Stimulated activated CD4-positive, alpha-beta T cell treated with anti-CD3 and anti-CD28 coated beads, TNF-alpha, amount 100 ng/mL, for 1 hour (primary cell): ENCODE measurements at places on chromosomes 11 and 22.

DNA sequence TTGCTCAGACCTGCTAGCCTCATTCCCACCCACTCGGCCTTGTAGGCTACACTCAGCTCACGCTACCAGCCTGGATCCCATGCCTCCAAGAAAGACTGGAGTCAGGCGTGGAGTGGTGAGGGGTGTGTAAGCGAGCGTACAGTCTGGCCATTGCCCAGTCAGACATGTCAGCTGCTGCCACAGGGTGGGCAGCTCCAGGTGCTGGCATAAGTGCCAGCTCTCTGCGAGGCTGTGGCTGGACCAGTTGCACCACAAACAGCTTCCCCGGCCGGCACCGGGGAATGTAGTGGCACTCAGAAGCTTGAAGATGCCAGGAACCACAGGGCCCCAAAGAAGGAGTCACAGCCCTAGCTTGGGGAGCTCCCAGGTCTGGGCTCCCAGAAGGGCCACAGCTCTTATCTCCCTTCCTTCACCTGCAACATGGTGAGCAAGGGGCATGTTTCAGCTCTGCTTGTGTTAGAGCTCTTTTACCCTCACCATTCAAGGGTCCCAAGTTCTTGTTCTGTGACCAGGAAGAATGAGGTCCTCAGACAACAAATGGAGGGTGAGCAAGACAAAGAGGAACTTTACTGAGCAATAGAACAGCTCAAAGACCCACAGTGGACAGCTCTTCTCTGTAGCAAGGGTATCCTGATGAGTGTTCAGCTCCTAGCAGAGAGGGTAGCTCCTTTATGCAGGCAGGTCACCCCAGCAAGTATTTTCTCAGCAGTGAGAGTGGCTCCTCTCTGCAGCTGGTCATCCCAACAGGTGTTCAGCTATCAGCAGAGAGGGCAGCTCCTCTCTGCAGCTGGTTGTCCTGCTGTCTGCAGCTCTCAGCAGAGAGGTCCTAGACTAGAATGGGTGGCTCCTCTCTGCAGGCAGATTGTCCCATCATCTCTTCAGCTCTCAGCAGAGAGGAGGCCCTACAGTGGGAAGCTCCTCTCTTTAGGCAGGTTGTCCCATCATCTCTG, 6.0 kb downstream of the SBF2 start:
- DNase-seq: no peak

- no peak for DNase-seq
Observed at GRCh38 chr22:23401111-23401909, 178.8 kb downstream of the IGLL1 start.

- no peak for DNase-seq
Observed at GRCh38 chr22:37545703-37546436, 14.4 kb upstream of the CDC42EP1 start.

GRCh38 chr11:61072316-61073109, 29.8 kb upstream of the CD5 start:
- DNase-seq: no peak

GRCh38 chr11:33094157-33094556, 54.8 kb downstream of the TCP11L1 start:
- DNase-seq: no peak

DNA sequence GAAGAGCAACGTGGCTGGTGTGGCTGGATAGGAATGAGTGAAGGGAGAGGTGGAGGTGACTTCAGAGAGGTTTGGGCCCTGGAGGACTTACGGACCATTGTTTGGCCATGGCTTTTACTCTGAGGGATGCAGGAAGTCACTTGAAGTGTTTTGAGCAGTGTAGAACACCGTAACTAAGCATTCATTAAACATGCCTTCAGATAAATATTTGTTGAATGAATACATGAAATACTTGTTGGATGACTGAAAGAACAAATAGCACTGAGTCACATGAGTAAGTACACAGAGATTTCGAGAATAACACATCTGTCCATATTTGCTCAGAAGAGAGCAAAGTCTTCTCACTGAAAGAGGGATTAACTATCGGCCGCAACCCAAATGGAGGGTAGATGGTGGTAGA, 182.7 kb upstream of the SNX19 start:
- DNase-seq: no peak

DNA sequence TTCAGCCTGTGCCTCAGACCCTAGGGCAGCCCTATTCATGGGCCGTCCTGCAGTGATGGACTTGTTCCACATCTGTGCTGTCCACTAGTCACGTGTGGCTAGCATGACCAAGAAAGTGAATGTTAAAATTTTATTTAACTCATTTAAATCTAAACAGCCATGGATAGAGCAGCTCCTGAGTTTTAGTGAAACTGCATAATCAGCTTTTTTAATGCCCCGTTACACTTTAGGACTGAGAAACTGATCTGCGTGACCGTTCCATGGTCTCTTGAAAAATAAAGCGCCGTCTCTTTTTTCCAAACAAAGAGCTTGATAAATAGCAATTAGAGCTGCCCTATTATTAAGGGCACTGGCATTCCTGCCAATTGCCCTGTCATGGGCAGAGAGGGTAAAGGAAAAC, 76.5 kb upstream of the SNX19 start:
- no peak for DNase-seq

GRCh38 chr11:102155676-102156075, 45.4 kb downstream of the YAP1 start:
- no peak for DNase-seq

DNA sequence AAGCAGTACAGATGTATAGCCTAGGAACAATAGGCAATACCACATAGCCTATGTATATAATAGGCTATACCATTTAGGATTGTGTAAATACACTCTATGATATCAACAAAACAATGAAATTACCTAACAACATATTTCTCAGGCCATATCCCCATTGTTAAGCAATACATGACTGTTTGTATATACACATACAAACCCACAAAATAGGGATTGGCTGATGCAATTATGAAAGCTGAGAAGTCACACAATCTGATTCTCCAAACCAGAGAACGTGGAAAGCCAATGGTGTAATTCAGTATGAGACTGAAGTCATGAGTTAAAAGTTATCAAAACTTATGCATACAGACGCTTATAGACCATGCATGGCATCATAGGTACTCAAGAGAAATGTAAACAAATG, 700.1 kb upstream of the RAG2 start:
- DNase-seq: no peak

- no peak for DNase-seq
Observed at GRCh38 chr11:30131535-30131934, 99.3 kb upstream of the FSHB start.

- no peak for DNase-seq
Observed at GRCh38 chr11:115930291-115930690, 426.1 kb upstream of the CADM1 start.

DNA sequence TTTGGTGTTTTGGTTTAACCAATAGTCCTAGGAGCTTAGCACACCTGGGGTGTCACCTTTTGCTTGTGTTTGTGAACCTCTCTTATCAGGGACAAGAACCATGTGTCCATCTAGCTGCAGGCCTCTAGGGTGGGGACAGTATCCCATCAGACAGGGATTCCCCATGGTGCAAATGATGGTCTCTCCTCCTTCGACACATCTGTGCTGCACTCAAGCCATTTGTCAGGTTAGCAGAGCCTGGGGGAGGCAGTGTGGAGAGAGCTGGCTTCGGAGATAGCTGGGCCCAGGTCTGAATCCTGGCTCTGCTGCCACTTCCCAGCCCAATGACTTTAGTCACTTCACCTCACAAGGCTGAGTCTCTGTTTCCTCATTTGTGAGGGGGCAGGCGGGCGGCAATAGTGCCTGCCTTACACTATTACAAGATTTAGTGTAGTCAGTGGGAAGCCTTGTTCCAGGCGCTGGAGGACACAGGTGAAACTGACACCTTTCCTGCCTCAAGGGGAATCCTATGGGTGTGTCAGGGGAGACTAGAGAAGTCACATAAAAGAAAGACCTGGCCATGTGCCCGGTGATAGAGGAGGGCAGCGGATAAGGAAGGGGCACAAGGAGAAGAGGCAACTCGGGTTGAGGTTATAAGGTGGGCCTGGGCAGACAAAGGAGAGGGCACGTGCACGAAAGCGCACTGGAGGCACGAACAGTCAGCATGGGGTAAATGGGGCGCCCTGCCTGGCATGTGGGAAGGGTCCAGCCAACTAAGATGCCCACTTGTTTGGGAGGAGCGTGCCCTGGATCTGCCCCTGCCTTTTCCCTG, 12.6 kb downstream of the KLHL35 start:
- DNase-seq: no peak

DNA sequence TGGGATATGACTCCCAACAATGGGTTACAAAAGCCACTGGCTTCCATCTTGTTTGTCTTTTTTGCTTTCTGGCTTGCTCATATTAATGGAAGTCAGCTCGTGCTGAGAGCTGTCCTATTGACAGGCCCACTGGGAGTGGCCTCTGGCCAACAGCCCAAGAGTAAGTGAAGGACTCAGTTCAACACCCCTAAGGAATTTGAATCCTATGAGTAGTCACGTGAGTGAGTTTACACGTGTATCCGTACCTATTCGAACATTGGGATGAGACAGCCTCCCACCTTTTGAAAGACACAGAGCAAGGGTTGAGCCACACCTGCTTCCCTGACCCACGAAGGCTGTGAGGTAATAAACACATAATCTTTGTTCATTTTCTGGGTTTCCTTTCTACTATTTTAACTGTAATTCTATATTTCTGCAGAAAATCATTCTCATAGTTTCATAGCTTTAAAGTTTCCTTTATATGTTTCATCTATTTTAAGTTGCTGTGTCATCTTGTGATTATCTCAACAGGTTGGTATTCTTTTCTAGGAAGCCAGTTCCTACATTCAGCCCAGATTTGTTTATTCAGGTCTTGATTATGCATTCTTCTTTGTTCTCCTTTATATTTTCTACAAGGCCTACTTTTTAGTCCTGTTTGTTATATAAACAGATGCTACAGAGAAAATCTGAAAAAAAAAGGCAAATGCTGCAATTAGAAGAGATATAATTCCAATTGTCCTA, 802.3 kb downstream of the CNTN5 start:
- DNase-seq: no peak

GRCh38 chr11:132540581-132540980, 991.7 kb downstream of the OPCML start:
- no peak for DNase-seq

DNA sequence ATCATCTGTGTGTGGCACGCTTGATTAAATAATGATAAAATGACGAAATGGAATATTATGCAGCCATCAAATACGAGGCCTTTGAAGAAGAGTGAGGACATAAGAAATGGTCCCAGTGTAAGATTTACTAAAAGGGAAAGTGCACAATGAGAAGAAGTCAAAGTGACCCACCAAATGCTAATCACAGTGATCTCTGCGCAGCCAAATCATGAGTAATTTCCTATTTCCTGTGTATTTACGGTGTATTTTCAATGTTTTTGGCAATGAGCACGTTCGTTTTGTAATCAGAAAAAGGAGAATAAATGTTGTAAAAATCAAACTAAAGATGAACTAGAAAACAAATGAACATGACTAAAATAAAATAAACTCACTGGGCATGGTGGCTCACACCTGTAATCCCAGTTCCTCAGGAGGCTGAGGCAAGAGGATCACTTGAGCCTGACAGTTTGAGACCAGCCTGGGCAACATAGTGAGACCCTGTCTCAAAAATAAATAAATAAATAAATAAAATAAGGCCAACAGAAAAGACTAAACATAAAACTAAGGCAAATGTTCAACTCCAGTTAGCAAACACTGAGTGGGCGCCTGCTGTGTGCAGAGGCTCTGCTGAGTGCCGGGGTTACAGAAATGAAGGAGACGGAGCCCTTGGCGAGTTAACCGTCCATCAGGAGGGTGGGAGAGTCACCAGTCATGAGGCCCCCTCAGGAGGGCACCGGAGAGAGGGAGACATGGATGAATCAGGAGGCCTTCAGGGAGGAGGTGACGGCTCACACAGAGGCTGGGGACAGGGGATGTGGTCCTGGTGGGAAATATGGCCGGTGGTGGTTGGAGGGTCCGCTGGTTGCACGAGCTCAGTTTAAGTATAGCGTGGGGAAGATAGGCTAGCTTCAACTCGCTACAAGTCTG, 26.0 kb upstream of the CBX7 start:
- DNase-seq: no peak

- DNase-seq: peak; percentile 21
Observed at GRCh38 chr11:118434553-118435289, 1.6 kb upstream of the KMT2A start.

- no peak for DNase-seq
Observed at GRCh38 chr22:31829505-31829904, 75.7 kb downstream of the DEPDC5 start.

GRCh38 chr11:80473562-80473961, 1032.7 kb upstream of the TENM4 start:
- no peak for DNase-seq

- no peak for DNase-seq
Observed at GRCh38 chr11:65613091-65613928, 711 bp downstream of the MAP3K11 start.

GRCh38 chr11:66904055-66904454, 47.2 kb downstream of the LRFN4 start:
- no peak for DNase-seq

DNA sequence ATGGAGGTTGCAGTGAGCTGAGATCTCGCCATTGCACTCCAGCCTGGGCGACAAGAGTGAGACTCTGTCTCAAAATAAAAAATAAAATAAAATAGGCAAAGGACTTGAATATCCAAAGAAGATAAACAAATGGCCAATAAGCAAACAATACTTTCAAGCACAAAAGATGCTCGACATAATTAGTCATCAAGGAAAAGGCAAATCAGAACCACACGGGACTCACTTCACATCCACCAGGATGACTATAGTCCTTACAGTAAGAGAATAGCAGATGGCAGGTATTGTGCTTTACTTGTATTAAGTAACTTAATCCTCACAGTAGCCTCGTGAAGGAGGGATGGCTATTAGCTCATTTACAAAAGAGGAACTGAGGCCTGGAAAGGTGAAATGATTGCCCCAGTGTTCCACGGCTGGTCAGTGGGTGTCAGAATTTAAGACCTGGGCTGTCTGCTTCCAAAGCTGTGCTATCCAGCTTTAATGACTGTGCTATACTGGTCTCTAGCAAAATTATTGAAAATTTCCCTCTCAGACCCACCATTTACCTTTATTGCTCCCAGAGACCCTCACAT, 40.2 kb upstream of the RBFOX2 start:
- no peak for DNase-seq

DNA sequence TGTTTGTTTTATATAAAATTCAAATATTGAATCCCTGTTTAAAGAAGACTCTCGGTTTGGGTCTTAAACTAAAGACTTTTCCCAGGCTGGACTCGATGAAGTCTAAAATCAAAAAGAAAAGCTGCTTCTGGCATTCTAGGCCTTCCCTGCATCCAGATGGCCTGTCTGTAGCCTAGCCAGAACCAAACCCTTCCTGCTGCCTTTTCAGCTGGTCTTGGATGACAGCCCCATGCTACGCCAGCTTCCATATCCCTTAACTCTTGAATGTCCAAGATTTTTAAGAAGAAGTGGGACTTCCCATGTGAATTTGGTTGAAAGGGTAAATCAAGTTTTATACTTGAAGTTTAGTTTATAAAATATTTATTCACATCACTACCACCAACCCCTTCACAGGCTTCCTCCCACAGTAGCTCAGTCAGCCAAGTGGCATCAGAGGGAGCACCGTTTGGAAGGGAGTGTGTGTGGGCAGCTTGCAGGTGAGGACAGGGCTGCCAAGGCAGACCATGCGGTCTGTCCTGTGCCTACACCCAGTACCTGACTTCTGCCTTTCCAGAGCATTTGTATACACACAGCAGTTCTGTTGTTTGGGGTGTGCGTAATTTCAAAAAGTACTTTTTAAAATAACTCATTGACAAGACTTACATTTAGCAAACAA, 18.2 kb upstream of the PSMA1 start:
- DNase-seq: no peak
